ENCODE measurements at places on chromosomes 1 and 21. TPM values are rescaled to one million over a fixed set of nuclear protein-coding genes. Genes with fewer than 3 reads are reported as not detected.

- H3K4me3 ChIP-seq, result peak within 1 kb of the TSS; percentile 86
- H3K4me1 ChIP-seq, result peaks cover 8% of the 10 kb centered on the region
- no peaks in the 10 kb centered on the region for H3K27me3 ChIP-seq
- peak; percentile 67 for DNase-seq
- H3K27ac ChIP-seq, result peak within 1 kb of the TSS; percentile 92
- H3K36me3 ChIP-seq, result no peaks in the 10 kb centered on the region
Observed at GRCh38 chr1:1013105-1013921, at the start of gene ISG15. TSS of gene ISG15 (plus strand) at chr1:1013497. CDS start at chr1:1013574, 77 bp downstream.

GRCh38 chr1:84031802-84032327 lies 32.9 kb upstream of the TTLL7 start:
- no peaks in the 10 kb centered on the region for H3K4me1 ChIP-seq
- H3K36me3 ChIP-seq, result no peaks in the 10 kb centered on the region
- H3K4me3 ChIP-seq, result no peak overlapping the region
- DNase-seq, result no peak
- no peak overlapping the region for H3K27ac ChIP-seq
- H3K27me3 ChIP-seq, result no peaks in the 10 kb centered on the region

DNA sequence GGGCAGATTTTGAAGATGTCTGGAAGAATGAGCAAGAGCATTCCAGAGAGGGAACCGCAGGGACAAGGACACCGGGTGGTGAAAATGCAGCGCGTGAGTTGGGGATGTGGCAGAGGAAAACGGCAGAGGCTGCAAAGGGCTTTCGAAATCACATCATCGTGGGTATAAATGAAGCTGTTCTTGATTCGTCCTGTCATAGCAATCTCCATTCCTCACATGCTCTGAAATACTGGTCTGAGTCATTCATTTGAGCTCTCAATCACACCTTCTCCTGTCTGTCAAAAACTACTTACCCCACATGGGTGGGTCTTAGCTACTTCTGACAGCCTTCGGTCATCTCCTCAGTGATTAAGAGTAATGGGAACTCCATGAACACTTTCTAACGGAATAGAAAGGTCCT lies 81.5 kb downstream of the ERG start:
- no peak overlapping the region for H3K4me3 ChIP-seq
- no peaks in the 10 kb centered on the region for H3K4me1 ChIP-seq
- DNase-seq, result no peak

DNA sequence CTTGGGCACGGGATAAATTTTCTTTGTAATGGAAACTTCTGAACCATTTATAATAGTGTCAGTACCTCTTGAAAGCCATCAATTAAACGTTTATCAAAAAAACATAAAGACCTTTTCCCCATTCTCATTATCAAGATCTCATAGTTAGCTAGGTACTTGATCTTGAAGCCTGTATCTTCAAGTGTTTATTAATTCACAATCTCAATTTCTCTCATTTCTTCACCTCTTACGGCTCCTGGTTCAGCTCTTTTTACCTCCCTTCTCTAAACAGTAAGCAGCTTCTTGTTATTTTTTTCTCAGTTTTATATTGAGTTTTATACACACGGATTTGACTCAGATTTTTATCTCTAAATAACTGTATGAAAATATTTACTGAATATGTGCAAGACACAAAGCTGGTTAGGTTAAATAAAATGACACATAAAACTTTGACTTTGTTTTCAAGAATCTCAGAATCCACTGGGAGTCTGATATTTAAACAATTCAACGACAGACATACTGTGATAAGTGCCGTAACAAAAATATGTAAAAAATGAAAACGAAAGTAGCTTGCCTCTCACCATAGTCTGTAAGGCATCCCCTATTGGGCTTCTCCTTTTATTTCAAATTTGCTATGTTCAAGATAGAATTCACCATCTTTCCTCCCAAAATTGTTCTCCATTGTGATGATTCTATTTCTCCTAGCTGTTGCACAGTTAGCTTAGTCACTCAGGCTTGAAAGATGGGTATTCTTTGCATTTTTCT lies 411.6 kb upstream of the ZRANB2 start:
- H3K4me1 ChIP-seq, result no peaks in the 10 kb centered on the region
- no peak for DNase-seq
- no peak overlapping the region for H3K4me3 ChIP-seq
- H3K27ac ChIP-seq, result no peak overlapping the region
- H3K36me3 ChIP-seq, result no peaks in the 10 kb centered on the region

Gene FASLG
- total RNA-seq, result 0.15 TPM

Gene NUDT17
- 1.5 TPM for total RNA-seq

DNA sequence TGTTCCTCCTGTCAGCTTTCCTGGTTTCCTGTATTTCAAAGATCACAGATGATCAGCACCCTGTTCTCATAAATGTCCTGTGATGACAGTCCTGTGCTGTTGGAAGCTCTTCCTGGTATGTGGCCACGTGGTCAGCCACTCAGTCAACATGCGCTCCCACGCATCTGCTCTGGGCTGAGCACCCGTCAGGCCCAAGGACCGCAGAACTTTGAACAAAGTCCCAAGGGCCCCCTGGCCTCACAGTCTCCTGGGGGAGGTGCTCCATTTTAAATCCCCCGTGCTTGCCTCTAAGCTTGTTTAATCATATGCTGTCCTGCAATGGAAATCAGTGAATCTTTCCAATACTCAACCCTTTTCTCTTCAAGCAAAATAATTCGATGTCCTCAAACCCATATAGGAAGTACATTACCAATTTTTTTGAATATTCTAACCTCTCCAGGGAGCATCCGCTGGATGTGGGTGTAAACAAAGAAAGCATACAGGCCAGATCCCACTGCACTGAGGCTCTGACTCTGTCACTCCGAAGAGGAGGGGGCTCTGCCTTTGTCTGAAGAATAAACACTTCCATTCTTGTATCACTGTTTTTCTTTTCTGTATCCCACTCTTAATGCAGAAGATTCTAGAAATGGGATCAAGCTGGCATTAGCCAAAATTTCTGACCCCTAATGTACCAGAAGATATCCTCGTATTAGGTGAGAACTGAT lies 250.3 kb downstream of the SDCCAG8 start:
- H3K27me3 ChIP-seq, result no peaks in the 10 kb centered on the region
- H3K4me1 ChIP-seq, result no peaks in the 10 kb centered on the region
- no peak overlapping the region for H3K27ac ChIP-seq

Gene KRTAP11-1
- not detected for total RNA-seq

DNA sequence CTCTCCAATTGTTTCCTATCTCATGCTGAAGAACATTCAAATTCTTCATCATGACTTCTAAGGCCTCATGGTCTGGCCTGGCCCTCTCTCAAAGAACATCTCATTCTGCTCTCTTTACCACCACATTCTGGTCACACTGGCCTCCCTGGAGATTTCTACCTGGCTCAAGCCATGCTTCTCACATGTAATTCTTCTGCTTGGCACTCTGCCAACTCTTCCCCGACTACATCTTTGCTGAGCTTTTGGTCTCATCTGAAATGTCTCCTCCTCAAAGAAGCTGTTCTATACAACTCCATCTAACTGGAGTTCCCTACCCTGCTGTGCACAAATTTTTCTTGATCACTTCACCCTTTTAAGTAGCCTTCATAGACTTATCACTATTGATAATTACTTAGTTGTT lies 1.4 kb upstream of the TBX19 start:
- no peak overlapping the region for H3K27ac ChIP-seq
- no peak overlapping the region for H3K4me3 ChIP-seq
- no peak for DNase-seq

Gene LAPTM5
- 53.4 TPM for total RNA-seq

Gene BSDC1
- total RNA-seq, result 62.2 TPM

GRCh38 chr1:20891091-20891490 lies 104.0 kb upstream of the HP1BP3 start:
- no peaks in the 10 kb centered on the region for H3K4me1 ChIP-seq
- H3K27me3 ChIP-seq, result no peaks in the 10 kb centered on the region
- no peak overlapping the region for H3K4me3 ChIP-seq
- DNase-seq, result no peak
- H3K27ac ChIP-seq, result no peak overlapping the region
- peaks cover 15% of the 10 kb centered on the region for H3K36me3 ChIP-seq

Gene NTMT2
- total RNA-seq, result not detected

Gene SPATA17
- 0.19 TPM for total RNA-seq

Gene TEX50
- total RNA-seq, result not detected

DNA sequence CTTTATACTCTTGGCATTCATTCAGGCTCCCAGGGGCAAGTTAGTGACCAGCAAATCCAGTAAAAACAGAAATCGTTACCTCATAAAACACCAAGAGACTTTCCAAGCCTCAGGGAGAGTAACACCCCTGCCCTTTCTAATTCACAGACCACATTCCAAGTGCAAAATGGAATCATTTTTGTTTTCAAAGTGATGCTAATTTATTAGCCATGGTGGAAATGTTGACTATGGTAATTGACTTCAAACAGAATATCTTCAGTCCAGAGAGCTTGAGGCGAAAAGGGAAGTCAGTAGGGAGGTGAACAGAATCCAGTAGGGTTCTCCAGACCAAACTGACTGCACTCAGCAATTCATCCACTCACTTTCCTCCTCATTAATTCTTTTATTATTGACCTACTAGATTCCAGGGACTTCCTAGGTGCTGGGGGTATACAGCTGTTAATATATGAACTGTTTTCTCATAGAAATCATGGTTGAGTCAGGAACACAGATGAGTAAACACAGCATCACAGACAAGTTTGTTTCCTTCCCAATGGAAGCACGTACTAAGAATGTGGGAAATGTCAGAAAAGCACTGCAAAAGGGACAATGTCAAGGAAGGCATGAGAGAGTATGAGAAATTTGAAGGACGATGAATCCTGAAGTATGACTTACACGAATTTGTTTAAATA lies 388.5 kb upstream of the C1orf87 start:
- no peak for DNase-seq
- no peaks in the 10 kb centered on the region for H3K4me1 ChIP-seq
- H3K27me3 ChIP-seq, result no peaks in the 10 kb centered on the region
- H3K4me3 ChIP-seq, result no peak overlapping the region

DNA sequence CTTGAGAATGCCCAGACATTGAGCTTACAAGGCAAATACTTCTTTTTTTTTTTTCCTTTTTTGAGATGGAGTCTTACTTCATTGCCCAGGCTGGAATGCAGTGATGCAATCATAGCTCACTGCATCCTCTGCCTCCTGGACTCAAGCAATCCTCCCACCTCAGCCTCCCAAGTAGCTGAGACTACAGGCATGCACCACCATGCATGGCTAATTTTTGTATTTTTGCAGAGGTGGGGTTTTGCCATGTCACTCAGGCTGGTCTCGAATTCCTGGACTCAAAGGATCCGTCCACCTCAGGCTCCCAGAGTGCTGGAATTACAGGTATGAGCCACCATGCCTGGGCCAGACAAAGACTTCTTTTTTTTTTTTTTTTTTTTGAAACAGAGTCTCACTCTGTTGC lies 79.1 kb downstream of the NUP210L start:
- DNase-seq, result no peak
- no peaks in the 10 kb centered on the region for H3K36me3 ChIP-seq
- H3K4me1 ChIP-seq, result no peaks in the 10 kb centered on the region
- no peaks in the 10 kb centered on the region for H3K27me3 ChIP-seq

DNA sequence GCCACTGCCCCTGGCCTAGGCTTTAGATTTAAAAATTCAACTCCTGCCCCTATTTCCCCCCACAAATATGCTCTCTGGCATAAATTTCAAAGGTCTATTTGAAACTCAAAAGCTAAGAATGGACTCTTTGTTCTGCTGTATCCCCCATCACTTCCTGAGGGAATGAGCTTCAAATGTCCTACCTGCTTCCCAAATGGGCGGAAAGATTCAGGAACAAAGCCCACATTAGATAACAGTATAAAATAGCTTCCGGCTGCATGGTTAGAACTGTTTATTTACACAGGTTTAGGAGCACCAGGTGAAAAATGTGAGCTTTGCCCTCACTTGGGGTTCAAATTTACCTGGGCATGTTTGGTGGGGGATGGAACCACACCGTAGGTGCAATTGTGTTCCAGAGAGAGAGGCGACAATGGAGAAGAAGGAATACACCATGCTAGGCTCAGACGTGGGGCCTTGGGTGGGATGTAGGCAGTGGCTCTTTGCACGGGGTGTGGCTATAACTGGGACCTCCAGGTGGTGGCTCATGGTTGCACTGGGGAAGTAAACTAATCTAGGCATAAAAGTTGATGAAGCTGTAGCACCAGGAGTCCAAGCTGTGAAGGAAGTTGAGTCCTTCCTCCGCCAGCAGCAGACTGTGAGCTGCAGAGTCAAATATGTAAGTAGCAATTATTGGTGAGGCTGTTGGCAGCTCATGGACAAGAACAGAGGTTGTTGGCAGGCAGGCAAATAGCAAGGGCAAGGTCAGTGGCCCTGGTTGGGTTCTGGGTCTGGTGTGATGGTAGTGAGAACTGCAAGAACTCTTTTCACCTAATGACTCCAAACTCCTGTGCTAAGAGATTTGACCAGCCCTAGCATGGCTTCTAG lies 41.5 kb upstream of the SRSF10 start:
- no peak overlapping the region for H3K4me3 ChIP-seq
- H3K36me3 ChIP-seq, result no peaks in the 10 kb centered on the region
- peaks cover 6% of the 10 kb centered on the region for H3K4me1 ChIP-seq
- H3K27me3 ChIP-seq, result no peaks in the 10 kb centered on the region

DNA sequence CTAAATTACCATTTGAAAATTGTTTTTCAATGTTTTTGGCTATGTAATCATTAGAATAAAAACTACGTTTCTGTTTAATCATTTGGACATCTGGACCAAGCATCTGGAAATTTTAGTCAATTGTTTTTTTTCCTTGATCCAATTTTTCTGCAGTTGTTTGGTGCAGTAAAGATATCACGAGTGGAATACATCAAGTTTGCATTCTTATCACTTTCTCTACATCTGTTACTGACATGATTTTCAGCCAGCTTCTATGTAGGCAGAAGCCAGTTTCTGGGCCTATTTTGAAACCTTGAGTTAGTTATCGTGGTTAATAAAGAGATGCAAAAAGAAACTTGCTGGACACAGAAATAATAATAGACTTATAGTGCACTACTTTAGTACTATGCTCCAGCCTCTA lies 277.9 kb upstream of the ADAMTS5 start:
- H3K4me1 ChIP-seq, result no peaks in the 10 kb centered on the region
- H3K27me3 ChIP-seq, result no peaks in the 10 kb centered on the region
- no peak overlapping the region for H3K4me3 ChIP-seq
- H3K27ac ChIP-seq, result peak overlapping the region; percentile 42

DNA sequence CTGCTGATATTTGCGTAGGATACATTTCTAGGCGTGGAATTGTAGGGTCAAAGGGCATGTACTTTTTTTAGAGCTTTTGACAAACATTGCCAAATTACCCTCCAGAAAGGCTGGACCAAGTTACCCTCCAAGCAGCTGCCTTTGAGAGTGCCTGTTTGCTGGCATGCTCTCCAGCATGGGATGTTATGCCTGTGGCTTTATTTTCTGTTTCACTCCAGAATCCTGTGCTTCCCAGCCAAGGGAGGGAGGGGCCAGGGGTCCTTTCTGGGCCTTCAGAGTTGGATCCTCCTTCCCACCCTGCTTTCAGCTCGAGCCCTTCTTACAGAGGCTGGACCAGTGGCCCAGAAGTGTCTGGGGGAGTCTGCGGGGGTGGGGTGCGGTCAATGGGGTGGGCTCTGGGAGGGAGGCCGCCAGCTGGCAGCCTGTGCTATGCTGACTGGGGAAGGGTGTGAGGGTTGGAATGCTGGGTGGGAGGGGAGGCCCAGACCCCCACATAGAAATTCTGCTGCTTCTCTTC lies 81.2 kb downstream of the EPHB2 start:
- H3K4me3 ChIP-seq, result no peak overlapping the region
- no peak for DNase-seq

- H3K27me3 ChIP-seq, result no peaks in the 10 kb centered on the region
- no peaks in the 10 kb centered on the region for H3K36me3 ChIP-seq
- peak overlapping the region; percentile 72 for H3K27ac ChIP-seq
- peaks cover 24% of the 10 kb centered on the region for H3K4me1 ChIP-seq
- H3K4me3 ChIP-seq, result peak overlapping the region; percentile 36
Observed at GRCh38 chr1:6026095-6026809, 19.4 kb upstream of the KCNAB2 start.

Gene SMPDL3B
- 0.79 TPM for total RNA-seq
